ENCODE measurements at places on chromosomes 7 and 10.
A peak's percentile ranks its signal among the peaks of the same experiment; 100 is the strongest.

- no peak for DNase-seq
Measured at GRCh38 chr7:137989094-137989493, 12.8 kb downstream of the CREB3L2 start.

DNA sequence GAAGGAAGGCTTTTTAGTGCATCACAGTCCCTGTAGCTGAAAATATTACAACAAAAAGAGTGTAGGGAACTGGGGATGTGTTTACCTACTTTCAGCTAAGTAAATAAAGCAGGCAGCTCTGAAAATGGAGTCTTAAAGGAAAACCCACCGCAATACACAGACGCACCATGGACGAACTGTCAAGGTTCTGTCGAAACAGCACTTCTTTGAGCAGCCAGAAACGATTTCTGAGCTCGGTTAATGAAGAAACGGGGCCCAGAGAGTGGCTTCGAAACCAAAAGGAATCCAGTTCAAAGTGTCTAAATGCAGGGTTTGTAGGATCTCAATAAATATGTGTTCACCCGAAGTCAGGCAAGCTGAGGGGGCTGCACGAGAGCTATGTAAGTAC, 275.4 kb upstream of the NEBL start:
- DNase-seq: no peak

DNA sequence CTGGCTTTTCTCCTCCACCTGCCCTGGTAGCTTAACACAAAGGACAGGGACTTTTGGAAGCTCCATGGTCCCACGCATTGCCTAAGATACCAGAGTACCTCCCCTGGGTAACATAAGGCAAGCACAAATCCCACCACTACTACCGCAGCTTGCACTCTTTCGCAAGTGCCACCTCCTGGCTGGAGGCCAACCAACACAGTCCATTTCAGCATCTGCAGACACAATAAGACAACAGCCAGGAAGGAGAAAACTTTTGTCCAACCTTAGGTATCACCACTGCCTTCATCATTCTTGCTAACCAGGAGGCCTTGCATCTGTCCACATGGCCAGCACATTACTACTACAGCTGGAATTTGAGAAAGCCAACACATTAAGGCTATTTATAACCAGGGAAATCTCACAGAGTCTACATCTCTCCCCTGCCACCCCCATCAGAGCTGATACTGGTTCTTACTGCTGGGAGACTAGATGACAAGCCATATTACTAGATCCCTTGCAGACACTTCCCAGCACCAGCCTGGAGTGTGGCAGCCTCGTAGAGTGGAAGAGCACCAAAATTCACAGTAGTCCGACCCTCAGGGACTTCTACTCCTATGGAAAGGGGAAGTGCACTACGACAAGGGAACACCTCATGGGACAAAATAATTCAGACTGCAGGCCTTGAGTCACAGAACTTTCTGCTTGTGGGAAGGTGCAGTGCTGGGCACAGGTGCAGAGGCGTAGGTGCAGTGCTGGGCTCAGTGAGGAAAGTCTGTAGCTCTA, 39.8 kb upstream of the CDK13 start:
- DNase-seq: no peak

DNA sequence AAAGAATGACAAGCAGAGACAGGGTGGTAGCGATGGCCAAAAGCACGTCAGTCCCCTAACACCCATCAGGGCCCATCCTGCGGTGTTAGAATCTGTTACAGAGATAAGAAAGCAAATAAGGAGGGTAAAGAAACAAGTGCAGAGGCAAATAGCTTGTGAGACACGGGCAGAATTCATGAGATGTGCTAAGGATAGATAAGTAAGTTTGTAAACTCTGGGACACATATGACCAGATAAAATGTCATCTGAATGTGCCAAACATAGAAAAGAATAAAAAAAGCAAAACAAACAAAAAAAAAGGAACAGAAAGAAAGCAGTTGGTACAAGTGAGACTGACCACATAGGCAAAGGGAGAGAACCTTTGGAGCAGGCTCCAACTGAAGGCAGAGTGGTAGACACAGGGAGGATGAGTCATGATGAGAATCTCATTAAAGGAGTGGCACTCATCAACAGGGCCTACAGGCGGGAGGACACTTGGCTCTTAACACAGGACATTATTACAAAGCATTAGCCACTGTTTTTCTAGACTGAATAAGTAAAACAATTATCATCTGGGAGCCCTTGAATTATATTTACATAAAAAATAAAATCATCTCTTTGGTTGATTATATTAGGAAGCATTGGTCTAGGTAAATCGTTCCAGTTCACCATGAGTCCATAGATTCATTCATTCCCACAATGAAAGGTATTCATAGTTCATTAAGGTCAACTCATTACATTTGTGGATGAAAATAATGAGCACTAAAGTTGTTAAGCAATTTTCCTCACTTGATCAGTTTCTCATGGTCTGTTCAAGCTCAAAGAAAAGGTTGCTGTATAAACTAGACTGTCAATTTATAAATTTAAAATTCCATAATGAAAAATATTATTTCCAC, 21.5 kb upstream of the EPHB6 start:
- peak; percentile 51 for DNase-seq

DNA sequence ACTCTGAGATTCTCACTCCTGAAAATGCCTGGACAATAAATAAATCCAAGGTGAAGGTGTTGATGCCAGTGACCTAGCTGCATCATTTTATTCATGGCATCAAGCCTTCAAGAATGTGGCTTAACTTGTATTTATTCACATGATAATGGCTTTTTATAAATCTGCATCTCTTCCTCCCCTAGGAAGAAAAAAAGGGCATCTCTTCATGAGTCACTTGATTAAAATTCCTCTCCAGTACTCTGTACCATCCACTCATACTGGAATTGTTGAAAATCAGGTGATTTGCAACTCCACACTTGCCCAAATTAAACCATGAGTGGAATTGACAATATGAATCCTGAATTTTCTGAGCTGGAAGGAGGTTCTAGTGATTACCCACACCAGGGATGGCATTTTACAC, 30.2 kb downstream of the PTPRE start:
- no peak for DNase-seq

GRCh38 chr10:6721480-6721879, 141.4 kb upstream of the PRKCQ start:
- DNase-seq: peak; percentile 83

DNA sequence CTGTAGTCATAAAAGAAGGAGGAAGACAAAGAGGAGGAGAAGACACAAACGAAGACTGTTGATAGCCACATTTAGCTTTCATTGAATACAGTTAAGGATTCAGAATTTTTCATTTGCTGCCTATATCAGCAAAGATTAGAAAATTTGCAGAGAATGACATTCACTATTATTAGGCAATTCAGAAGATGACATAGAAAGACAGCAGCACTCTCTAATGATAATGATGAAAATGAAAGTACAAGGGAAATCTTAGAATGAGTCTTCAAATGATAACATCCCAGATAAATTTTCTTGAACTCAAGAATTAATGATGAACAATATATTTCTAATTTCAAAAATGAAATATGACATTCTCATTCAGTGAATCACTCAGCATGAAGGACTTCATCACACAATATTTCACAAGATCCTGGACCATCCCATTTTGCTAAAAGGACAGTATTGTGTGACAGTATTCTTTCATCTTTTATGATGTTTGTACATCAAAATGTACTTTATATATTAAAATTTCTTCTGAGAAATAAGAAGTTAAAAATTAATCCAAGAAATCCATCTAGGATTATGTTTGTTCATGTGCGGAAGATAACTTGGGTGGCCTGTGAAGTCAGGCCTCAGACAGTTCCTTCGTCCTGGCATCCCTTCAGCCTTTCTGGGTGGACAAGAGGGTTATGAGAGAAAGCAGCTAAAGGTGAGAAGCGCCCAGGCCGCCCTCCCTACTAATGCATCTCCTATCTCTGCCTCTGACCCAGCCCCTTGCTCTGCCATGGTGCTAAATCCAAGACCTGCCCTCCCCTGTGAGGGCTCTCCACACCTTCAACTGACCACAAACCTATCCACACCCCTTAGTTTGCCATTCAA, 47.4 kb upstream of the CAMK2B start:
- DNase-seq: no peak

DNA sequence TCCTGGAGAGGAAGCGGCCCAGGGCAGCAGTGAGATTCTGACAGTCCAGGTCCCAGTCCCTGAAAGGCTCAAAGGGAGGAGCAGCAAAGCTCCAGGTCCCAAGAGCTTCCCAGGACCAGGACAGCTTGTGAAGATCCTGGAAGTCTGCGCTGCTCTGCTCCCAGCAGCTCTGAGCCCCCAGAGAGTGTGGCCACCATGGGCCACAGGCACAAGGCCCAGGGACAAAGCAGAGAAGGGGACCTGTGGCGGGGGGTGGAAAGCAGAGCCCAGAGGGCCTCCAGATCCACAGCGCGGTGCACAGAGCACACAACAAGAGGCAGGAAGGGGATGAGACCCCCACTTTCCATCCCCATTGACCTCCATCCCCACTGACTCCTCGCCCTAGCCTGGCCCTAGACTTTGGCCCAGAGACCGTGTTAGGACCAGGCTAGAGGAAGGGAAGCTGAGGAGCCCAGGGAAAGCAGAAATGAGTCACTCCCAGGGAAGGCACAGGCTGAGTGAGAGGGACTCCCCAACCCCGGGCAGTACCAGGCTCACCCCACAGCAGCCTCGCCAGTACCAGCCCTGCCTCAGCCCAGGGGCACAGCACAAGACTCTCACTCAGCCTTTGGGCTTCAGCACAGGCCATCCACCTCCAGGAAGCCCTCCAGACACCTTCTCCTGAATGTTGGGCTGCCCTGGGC, 75.5 kb downstream of the GRID1 start:
- DNase-seq: no peak

DNA sequence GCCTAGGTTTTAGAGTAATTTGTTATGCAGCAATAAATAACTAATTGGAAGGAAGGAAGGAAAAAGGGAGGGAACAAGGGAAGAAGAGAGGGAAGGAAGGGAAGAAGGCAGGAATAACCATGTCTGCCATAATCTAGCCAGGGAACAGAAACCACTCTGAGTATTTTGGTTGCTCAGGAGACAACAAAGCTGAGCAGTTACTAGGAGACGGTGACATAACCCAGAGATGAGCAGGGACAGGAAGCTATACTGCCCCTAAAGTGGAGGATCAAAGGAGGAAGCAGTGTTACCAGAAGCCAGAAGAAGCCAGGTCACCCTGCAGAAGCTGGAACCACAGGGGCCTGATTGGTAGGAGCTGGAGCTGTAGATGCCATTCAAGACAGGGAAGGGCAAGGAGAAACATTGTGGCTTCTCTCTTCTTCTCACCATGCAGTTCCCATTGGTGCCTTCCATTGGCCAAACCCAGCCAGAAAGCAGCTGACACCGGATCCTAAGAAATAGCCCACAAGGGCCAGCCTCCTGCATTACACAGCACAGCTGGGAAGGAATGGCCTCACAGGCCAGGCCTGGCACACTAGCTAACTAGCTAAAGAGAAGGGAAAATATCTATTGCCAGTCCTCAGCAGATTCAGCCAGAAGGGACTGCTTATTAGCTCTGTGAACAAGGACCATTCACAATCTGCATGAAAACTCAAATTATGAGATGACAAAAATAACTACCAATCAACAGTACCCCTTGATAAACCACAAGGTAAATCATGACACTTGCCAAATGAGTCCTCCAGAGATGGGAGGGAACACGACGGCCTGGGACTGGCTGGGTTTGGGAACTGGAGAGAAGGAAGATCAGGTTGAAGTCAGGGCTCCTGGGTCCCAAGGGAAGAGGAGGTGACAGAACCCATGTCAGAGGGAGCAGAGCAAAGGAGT, 184.5 kb upstream of the NFE2L3 start:
- DNase-seq: no peak

DNA sequence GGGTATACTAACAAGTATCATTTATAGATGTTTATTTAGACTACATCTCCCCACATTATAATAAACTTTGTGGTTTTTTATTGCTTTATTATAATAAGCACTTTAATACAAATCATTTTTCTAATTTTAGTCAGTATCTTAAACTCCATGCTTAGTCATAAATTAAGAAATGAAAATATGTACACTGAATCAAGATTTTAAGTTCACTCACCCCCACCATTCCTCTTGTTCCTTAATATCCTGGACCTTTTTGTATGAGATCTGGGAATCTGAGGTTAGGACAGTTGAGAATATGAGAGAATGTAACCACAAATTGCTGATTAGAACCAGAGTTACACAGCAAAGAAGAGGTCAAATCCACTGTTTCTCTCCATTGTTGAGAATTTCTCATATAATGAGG, 93.6 kb upstream of the WNT16 start:
- DNase-seq: no peak

- DNase-seq: peak; percentile 79
Measured at GRCh38 chr10:16777473-16778370, 39.5 kb downstream of the RSU1 start.

GRCh38 chr10:55495555-55495954, 694.5 kb upstream of the PCDH15 start:
- no peak for DNase-seq

DNA sequence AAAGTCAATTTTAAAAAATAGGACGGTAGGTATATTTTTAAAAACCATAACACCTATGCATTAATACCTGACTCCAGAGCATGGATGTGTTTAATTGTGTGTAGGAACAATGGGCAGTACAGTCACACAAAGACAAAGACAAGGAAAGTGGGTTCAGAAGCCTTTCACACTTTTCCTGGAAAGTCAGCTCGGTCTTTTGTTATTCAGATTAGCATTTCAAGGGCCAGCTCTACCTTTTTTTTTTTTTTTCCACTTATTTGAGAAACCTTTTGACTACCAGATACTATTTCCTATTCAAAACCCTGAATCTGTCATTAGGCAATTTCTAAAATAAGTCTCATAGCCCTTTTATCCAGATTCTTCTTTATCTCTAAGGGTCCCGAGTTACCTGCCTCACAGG, 401.9 kb downstream of the PARD3 start:
- DNase-seq: no peak

GRCh38 chr7:523347-524336, 4.0 kb upstream of the PDGFA start:
- no peak for DNase-seq

- DNase-seq: no peak
Measured at GRCh38 chr10:110433740-110434139, 64.0 kb upstream of the DUSP5 start.

DNA sequence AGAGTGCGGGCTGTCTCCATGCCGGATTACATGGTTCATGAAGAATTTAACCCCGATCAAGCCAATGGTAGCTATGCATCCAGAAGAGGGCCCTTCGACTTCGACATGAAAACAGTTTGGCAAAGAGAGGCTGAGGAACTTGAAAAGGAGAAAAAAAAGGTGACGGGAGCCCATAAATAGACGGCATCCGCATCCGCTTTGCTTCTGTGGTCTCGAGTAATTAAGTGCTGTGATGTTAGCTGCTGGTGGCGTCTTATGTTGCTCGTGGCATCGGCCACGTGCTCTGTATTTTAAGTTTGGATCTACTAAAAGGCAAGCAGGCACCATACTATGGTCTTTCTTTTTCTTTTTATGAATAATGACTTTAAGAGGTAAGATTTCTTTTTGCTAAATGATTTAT, 11.1 kb downstream of the C7orf57 start:
- no peak for DNase-seq

GRCh38 chr7:155818154-155818819, 6.0 kb upstream of the SHH start:
- no peak for DNase-seq
